H4 (cell line): ENCODE measurements at places on chromosomes 7 and 10.

- DNase-seq, result no peak
These were observed 18.5 kb upstream of the LMOD2 start for GRCh38 chr7:123637203-123637602.

GRCh38 chr7:127162366-127162765 lies 90.4 kb downstream of the GRM8 start:
- no peak for DNase-seq

DNA sequence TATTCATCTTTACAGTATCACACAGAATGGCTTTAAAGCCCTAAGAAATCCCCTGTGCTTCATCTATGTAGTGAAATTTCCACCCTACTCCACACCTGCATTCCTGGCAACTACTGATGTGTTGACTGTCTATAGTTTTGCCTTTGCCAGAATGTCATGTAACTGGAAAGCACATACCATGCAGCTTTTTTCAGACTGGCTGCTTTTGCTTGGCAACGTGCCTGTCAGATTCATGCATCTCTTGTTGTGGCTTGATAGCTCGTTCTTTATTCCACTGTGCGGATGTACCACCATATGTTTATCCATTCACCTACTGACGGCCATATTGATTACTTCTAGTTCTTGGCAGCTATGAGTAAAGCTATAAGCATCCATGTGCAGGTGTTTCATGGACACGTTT lies 30.6 kb downstream of the RBM17 start:
- no peak for DNase-seq

DNA sequence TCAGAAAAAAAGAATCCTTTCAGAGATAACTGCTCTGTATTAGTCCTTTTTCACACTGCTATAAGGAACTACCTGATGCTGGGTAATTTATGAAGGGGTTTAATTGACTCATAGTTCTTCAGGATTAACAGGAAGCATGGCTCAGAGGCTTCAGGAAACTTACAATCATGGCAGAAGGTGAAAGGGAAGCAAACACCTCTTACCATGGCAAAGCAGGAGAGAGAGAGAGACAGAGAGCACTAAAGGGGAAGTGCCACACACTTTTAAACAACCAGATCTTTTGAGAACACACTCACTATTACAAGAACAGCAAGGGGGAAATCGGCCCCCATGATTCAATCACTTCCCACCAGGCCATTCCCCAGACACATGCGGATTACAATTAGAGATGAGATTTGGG lies 114.2 kb downstream of the TES start:
- DNase-seq, result no peak

- DNase-seq, result no peak
These were observed 32.4 kb downstream of the ITIH5 start for GRCh38 chr10:7634142-7634894.

- DNase-seq, result no peak
These were observed 95.7 kb downstream of the DGKB start for GRCh38 chr7:14806891-14807290.

DNA sequence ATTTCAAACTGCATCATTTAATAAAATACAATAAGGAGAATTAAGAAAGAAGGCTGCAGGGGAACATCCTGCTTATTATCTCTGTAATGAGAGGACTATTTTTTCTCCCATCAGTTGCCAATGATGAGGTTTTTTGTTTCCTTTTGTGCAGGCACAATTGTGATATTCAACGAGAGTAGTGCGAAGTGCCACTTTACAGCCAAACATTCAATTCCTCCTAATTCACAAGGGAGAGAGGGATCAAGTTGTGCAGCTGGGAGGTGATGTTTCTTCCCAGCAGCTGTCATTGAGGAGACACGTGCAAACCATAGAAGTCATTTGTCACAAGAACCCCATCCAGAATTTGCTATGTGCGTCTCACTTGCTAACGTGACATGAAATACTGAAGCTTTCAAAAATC lies 81.6 kb upstream of the ICA1 start:
- no peak for DNase-seq

DNA sequence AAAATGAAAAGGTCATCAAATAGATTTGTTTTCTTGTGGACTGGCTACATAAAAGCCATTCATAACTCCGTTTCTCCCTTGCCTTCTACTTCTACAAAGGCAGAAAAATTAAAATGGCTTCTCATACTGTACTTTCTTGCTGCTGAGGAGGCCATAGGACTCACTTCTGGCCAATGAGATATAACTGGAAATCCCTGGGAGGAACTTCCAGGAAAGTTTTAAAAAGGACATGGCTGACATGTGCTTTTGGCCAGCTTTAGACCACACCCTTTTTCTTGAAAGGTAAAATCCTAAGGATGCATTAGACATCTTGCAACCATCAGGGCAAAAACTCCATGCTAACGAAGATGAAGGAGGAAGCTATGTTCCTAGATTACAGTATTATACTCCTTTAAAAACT lies 58.5 kb downstream of the PDZD8 start:
- DNase-seq, result no peak
